ENCODE measurements at places on chromosomes 7 and 10.

DNA sequence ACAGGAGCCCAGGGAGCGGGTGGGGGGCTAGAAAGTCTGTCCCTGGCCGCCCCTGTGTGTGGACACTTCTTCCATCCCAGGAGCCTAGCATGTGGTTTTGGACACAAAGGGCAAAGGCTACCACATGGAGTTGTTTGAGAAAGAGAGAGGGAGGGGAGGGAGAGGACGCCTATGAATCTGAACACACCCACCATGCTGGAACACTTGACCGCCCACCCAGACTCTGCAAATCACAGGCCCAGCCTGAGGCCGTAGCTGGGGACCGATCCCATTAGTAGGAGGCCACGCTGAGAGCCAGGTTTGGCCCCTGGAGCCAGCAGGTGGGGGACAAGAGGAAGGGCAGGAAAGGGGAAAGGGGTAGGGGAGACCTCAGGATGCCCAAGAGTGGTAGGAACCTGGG lies 39.6 kb downstream of the ADAMTS14 start:
- no peak for DNase-seq

DNA sequence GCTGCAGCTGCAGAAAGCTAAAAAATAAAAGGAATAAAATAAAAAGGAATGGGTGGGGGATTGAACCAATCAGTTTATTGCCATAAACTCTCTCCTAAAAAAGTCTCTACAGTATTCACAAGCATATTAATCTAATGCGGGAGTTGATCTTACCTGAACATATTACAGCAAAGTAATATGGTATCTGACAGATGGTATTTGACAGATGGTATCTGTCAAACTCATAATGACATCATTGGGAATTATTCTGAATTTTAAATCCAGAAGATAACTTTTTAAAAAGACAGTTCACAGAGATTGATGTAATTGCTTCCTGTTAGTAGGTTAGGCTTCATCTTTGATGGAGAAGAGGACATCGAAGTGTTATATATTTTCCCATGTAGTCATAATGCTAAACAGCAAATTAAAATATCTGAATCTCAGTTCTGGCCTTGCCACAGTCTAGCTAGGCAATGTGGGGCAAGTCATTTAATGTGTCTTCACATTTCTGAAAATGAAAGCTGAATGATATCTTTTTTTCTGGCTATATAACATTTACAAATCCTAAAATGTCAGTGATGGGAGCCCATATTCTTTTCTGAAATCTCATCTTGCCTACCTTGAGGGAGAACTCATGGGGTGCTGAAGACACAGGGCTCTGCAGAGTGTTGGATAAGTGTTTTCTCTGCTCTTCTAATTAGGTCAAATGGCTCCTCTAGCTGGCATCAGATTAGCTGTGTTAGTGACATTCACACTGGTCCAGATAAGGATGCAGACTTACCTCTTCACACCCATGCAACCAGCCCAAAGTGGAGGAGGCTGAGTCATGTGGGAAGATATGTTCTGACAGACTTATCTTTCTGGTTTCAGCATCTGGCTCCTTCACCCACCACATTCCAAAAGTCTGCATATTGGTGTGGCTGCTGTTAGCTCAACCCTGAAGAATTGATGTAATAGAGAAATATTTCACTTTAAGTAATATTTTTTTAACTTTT lies 2.1 kb upstream of the LIPM start:
- peak; percentile 86 for DNase-seq

GRCh38 chr10:107104026-107104652 lies 60.4 kb downstream of the SORCS1 start:
- DNase-seq: no peak

DNA sequence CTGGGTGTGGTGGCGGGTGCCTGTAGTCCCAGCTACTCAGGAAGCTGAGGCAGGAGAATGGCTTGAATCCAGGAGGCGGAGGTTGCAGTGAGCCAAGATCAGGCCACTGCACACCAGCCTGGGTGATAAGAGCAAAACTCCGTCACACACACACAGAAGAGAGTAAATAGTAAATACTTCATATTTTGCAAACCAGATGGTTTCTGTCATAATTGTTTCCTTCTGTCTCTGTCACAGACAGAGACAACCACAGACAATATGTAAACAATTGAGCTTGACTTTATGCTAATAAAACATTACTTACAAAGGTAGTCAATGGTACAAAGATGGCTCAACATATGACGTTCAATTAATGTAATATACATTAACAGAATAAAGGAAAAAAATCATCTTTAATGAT lies 83.7 kb downstream of the JMJD1C start:
- peak; percentile 20 for DNase-seq

DNA sequence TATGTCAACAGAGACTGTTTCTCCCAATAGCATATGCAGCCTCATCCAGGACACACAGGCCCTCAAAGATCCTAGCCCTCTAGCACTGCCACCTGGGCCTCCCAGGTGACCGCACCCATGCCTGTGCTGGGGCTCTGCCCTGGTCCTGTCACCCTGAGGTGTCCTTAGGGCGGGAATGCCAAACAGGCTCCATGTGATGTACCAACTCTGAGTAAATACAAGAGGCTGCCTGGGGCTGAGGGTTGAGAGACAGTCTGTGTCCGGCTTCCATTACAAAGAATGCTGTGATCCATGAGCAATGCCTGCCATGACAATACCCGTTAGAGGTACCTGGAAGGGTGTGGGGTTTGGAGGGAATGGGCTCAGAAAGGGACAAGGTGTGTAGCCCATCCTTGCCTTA lies 83.0 kb upstream of the KAT6B start:
- DNase-seq: no peak
